NCI-H1092 (cell line): ENCODE measurements at places on chromosomes 1 and 21.

DNA sequence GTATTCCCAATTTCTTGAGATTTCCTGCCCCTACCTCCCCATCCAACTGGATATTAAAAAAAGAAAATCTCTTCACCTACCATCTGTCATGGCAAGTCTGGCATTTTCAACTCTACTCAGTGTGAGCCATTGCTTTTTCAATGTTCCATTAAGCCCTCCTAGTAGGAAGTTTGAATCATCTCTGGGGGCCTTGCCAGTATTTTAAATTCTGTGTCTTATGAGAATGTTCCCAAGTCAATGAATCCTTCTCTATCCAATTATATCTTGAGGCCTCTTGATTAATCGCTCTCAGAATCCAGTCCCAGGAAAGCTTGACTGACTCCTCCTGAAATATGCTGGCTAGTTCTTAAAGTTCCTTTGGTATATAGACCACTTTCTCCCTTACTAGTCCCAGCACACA lies 91.5 kb downstream of the NGF start:
- DNase-seq, result no peak

GRCh38 chr1:20366056-20366462 lies 75.4 kb downstream of the VWA5B1 start:
- DNase-seq, result peak; percentile 23

- DNase-seq, result no peak
Measured at GRCh38 chr1:175204330-175204729, 11.8 kb upstream of the KIAA0040 start.

- no peak for DNase-seq
Measured at GRCh38 chr1:48676376-48676775, 100.3 kb downstream of the BEND5 start.
